ENCODE measurements at places on chromosomes 2 and 18.

DNA sequence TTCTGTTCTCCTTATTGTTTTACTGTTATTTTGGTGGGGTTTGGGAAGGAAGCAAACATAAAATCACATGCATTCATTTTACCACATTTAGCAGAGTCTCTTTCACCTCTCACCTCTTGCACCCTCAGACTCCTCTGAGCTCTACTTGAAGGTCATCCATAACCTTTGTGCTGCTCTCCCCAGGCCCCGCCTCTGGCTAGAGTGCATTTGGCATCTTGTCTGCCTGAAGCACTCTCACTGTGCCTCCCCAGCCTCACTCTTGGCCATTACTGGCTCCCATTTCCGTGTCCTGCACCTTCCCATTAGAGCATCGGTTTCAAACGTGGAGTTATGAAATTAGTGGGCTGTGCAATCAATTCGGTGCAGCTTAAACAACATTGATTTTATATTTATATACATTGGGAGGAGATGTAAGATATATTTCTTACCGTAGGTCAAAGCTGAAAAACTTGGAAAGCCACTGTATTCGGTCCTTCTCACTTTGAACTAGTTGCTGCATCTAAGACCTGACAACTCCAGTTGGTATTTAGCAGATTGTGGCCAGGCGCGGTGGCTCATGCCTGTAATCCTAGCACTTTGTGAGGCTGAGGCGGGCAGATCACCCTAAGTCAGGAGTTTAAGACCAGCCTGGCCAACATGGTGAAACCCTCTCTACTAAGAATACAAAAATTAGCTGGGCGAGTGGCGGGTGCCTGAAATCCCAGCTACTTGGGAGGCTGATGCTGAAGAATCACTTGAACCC is 6.9 kb upstream of the ZFAND2B start:
- no peak for DNase-seq

GRCh38 chr2:88737385-88737784 is 45.9 kb downstream of the RPIA start:
- no peak for DNase-seq

- DNase-seq: no peak
Measured at GRCh38 chr2:21257621-21258020, 133.9 kb downstream of the TDRD15 start.

DNA sequence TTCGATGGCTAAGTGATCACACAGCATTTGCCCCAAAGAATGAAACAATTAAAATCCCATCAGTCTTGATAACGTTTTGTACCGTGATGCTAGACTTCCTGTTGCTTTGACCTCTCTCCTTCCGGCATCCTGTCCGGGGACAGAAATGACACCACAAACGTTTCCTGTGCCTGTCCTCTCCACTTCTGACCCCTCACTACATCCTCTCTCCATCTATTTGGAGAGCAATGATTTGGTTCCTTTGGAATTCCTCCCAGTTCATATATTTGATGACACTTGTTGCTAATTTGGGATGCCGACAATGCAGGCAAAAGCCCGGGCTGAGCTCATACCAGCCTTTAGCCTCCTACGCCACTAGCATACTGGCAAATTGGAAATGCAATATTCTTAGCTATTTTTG is 151.2 kb upstream of the CCDC68 start:
- no peak for DNase-seq

DNA sequence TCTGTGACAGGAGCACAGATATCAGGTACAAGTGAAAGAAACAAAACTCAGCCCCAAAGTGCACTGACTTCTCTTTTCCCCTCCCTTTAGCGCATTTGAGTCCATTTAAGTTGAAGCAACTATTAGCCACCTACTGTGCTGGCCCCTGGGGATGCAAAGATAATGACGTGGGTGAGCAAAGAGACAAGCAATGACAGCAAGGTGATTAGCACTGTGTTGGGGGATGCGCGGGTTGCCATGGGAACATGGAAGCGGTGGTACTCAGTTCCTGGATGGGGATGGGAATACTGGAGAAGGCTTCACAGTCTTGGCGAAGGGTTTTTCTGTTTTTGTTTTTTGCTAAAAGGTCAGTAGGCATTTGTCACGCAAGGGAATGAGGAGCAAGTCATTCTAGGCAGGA is 205.8 kb downstream of the LDLRAD4 start:
- DNase-seq: no peak

All from NCI-H1092 treated with DMSO at 0.1 percent for 48 hours (cell line).